ENCODE measurements at places on chromosomes 16 and 17. TPM values are rescaled to one million over a fixed set of nuclear protein-coding genes. Genes with fewer than 3 reads are reported as not detected.

KRT39 gene
- 1.8 TPM for total RNA-seq

KIF2B gene
- not detected for total RNA-seq

IFT20 gene
- total RNA-seq: 34.6 TPM

GPATCH8 gene
- total RNA-seq: 47.1 TPM

FBF1 gene
- total RNA-seq: 9.8 TPM

PPP1R27 gene
- 11.9 TPM for total RNA-seq

KRT32 gene
- total RNA-seq: not detected

CNGB1 gene
- 0.41 TPM for total RNA-seq

C16orf46 gene
- 0.92 TPM for total RNA-seq

DBNDD1 gene
- 2.3 TPM for total RNA-seq

CYBA gene
- 44.0 TPM for total RNA-seq

VWA3A gene
- not detected for total RNA-seq

IKZF3 gene
- 0.51 TPM for total RNA-seq

GIT1 gene
- total RNA-seq: 19.3 TPM

PRDM7 gene
- not detected for total RNA-seq

DOC2A gene
- 1.0 TPM for total RNA-seq

ADGRG3 gene
- 0.92 TPM for total RNA-seq

FA2H gene
- total RNA-seq: 0.41 TPM

ABCA8 gene
- total RNA-seq: 73.0 TPM

PEMT gene
- total RNA-seq: 31.4 TPM

TPPP3 gene
- total RNA-seq: 135 TPM

NUPR1 gene
- 1.4 TPM for total RNA-seq

MYOCD gene
- total RNA-seq: 6.9 TPM

TMEM238L gene
- total RNA-seq: not detected

CLEC19A gene
- total RNA-seq: not detected

B4GALNT2 gene
- under 0.01 TPM for total RNA-seq
